T-helper 1 cell (primary cell): ENCODE measurements at places on chromosomes 2 and 18.

- DNase-seq = no peak
Observed at GRCh38 chr2:36396878-36397539, 41.4 kb downstream of the CRIM1 start.

- DNase-seq = no peak
Observed at GRCh38 chr2:25964891-25965290, 17.4 kb downstream of the KIF3C start.

GRCh38 chr2:69200107-69200520 is 186.9 kb downstream of the GFPT1 start:
- no peak for DNase-seq

GRCh38 chr18:36667811-36668210 is 161.0 kb downstream of the TPGS2 start:
- no peak for DNase-seq

- DNase-seq = no peak
Observed at GRCh38 chr2:120565095-120565460, 170.6 kb upstream of the GLI2 start.

DNA sequence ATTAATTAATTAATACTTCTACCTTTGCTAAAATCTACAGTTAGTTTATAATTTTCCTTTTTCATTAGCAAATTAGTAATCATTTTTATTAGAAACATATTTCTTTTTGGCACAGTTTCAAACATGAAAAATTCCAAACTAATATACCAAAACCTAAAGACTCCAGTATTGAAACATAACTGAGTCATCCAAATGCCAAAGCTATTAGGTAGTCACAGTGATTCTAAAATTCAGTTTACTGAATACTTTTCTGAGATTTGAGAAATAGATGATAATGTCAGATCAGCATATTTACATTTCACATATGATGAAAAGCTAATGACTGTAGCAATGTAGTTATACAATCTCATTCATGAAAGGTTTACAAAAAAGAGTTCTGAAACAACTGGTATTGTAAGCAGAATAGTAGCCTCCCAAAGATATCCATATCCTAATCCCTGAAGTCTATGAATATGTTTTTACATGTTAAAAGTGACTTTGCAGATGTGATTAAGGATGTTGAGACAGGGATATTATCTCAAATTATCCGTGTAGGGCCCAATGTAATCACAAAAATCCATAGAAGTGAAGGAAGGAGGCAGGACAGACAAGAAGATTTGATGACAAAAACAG is 680.2 kb upstream of the CHAC2 start:
- DNase-seq = no peak

DNA sequence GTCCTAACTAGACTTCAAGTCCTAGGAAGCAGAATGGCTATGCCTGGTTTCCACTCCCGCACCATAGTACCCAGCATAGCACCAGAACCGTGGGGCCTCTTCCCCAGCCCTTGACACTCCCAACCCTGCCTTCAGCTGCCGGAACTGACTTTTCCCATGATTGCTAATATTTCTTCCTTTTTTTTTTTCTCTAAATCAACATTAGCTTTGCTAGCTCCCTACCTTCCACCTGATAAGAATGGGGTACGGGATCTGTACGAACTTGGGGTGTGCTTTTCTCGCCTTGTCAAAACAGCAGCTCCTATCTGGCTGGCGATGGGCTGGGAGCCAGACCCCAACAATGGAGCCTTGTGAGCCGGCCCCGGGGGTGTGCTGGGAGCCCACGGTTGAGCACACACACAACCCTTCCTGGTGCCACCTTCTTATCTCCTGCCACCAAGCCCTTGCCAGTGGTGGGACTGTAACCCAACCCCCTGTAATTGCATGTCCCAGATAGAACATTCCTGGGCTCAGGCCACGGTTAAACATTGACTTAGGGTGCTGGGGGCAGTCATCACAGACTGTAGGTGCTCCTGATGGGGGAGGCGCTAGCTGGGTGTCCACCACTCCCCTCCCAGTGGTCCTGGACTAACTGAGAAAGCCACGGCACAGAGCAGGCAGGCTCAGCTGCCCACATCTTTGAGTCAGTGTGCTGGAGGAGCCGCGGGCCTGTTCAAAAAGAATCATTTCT is 213.0 kb upstream of the HAAO start:
- no peak for DNase-seq

- DNase-seq = no peak
Observed at GRCh38 chr18:70387027-70387426, 98.2 kb downstream of the SOCS6 start.

DNA sequence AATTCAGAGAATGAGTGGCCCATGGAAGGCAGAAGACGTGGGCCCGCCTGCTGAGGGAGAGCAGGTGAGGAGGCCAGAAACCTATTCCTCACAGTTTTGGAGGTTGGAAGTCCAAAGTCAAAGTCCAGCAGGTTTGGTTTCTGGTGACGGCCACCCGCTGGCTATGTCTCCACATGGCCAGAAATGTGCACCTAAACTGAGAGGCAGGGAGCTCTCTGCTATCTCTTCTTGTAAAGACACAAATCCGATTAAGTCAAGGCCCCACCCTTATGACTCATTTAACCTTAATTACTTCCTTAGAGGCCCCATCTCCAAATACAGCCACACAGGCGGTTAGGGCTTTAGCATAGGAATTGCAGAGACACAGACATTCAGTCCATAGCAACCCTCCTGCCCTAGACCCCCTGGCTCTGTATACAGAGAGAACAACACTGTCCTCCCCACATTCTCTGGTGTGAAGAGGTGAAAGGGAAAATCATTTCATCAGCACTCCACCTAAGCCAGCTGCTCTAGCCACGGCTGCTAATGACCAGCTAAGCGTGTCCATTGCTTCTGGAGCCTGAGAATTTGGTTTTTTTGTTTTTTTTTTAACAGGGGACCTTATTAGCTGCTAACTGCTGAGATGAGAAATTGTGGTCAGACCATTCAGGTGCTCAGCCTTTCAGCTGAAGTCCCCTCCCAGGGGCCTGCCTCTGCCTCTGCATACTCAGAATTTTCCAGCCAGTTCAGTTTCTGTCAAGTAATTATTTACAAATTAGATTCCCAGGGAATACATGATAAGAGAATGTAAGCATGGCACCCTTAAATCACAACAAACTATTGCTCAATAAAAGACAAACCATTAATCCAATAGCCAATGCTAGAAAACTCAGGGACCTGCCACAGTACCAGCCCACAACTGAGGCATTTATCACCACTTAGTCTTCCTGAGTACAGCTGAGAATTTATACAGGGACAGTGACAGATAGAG is 368.7 kb upstream of the ID2 start:
- DNase-seq = no peak

DNA sequence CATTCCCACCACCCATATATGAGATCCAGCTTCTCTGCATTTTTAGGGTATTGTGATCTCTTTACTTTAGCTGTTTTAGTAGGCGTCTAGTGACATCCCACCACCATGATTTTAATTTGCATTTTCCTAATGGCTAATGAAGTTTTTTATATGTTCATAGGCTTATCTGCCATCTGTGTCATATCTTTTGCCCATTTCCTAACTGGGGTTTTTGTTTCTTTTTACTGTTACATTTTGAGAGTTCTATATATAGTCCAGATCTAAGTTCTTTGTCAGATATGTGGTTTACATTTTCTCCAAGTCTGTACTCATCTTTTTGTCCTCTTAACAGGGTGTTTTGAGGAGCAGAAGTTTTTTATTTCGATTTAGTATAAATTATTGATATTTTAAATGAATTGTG is 39.6 kb downstream of the PTPN2 start:
- peak; percentile 20 for DNase-seq

GRCh38 chr18:67600181-67601180 is 84.0 kb upstream of the DSEL start:
- no peak for DNase-seq

DNA sequence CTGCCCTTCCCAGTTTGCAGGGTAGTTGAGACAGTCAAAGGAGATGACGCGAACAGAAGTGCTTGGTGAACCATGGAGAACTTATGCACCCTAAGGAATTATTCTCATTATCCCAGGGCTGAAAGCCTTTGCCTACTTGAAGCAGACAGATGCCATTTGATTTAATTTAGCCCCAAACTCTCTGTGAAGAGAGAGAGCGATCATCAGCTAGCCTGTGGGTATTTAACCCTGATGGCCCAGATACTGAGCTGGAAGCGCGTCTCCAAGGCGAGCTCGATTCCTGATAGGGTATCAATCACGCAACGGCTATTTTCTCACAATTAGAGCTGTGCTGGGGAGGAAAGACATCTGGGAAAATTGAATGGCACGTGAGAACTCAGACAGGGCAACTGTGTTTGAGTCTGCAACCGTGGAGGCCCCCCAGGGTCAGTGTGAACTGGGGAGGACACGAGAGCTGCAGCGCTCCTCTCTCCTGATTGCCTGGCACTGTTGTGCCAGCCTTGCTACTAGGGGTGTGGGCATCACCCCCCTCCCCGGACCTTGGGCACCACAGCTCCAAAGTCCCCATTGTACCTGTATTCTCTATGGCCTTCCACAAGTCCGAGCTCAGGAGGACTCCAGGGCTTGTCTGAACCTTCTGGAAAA is 73.2 kb downstream of the CAPN13 start:
- no peak for DNase-seq

DNA sequence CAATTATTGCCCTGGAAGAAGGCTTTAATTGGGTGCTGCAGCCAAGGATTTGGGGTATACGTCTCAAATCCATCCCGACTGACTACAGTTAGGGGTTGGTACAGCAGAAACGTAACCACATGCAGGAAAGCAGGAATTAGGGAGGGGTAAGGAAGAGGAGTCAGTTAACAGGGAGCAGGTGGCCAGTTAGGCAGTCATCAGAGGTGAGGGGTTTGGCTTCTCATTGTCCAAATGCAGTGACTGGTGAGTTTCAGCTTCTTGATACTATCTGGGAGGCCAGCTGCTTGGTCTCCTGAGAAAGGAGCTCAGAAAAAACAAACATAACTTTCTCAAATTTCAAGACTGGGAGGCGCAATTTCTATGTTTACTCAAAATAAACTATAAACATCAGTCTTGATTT is 38.8 kb upstream of the UBE2F start:
- no peak for DNase-seq

DNA sequence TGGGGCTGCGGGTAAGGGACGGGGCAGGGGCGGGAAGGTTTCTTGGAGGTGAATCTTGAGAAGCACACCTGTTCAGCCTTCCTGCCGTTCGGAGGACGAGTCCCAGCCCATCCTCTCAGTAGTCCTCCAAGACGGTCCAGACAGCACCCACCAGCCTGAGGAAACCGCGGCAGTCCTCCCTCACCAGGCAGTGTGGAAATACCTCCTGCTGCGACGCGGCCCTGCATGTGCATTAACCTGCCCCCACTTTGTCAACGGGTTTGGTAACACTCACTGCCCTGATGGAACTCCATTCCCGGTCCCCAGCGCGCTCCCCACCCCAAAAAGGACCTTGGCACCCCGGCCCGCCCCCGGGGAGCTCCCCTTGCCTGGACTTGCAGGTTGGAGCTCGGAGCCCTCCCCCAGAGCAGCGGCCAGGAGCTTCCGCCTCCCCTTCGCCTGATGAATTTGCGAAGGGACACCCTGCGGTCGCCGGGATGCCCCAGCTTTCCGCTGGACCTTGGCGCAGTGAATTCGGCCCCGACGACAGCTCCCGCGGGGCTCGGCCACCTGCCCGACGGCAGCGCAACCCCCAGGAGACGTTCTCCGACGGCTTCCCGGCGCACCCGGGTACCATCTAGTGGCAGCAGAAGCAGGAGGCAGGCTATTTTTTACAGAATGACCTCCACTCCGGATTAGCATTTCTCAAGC is 31.5 kb downstream of the ACVR1C start:
- peak; percentile 47 for DNase-seq

GRCh38 chr18:50727721-50728471 is 91.9 kb downstream of the MRO start:
- no peak for DNase-seq

GRCh38 chr18:57025540-57025939 is 121.3 kb upstream of the BOD1L2 start:
- DNase-seq = no peak

GRCh38 chr2:18856765-18857164 is 267.4 kb upstream of the NT5C1B start:
- no peak for DNase-seq

GRCh38 chr2:172693037-172693436 is 42.6 kb upstream of the RAPGEF4 start:
- DNase-seq = no peak

GRCh38 chr2:136696438-136696837 is 68.9 kb upstream of the THSD7B start:
- DNase-seq = no peak

GRCh38 chr18:50629148-50629631 is 69.3 kb downstream of the MAPK4 start:
- no peak for DNase-seq

DNA sequence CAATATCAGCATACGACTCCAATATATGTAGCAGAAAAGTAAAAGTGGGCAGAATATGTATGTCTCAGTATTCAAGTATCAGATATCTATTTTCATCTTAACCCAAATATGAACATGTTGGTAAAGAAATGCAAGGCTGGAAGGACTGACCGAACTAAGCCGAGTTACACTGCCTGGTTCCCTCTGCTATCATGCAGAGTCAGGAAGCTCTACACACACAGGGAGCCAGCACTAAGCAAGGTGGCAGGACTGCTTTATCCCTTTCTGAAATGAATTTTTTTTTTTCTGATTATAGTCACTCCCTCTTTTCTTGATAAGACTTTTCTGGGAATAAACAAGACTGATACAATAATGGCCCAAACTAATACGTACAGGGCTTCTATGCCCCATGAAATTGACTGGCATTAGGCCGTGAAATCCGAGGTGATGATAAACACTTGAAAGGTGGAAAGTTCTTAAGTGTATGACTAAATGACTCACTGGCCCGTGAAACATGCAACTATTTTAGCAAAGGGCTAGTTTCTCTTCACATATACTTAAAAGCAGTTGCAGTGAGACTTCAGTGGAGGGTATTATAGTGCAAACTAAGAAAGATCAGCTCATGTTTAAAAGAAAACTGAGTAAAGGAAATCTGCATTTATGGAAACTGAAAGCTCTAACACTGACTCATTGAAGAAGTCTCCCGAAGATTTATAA is 14.9 kb downstream of the DPP4 start:
- DNase-seq = no peak

DNA sequence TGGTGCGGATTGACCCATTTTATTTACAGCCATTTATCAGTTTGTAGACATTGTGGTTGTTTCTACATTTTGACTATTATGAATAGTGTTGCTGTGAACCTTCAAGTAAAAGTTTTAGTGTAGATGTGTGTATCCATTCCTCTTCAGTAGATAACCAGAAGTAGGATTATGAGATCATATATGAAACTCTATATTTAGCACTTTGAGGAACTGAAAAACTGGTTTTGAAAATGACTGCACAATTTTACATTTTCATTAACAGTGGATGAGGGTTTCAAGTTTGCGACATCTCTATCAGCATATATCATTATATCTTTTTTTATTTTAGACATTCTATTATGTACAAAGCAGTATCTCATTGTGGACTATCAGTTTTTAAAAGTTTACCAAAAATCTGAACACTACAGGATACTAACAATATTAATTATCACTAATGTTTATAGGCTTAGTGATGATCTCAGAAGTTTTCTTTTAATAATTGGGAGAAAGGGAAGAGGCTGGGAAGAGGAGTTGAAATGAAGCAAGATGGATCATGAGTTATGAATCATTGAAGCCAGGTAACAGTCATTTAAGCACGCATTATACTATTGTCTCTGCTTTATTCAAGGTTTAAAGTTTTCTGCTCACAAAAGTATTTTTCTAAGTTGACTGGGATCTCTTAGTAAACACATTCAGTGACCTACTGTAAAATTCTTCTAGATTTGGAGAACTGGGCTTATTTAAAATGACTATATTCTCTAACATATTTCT is 329.0 kb upstream of the LRATD1 start:
- DNase-seq = no peak
